ENCODE measurements at places on chromosomes 16 and 17.

GRCh38 chr17:66574123-66574522, 260.8 kb upstream of the CACNG5 start:
- no peak for DNase-seq

DNA sequence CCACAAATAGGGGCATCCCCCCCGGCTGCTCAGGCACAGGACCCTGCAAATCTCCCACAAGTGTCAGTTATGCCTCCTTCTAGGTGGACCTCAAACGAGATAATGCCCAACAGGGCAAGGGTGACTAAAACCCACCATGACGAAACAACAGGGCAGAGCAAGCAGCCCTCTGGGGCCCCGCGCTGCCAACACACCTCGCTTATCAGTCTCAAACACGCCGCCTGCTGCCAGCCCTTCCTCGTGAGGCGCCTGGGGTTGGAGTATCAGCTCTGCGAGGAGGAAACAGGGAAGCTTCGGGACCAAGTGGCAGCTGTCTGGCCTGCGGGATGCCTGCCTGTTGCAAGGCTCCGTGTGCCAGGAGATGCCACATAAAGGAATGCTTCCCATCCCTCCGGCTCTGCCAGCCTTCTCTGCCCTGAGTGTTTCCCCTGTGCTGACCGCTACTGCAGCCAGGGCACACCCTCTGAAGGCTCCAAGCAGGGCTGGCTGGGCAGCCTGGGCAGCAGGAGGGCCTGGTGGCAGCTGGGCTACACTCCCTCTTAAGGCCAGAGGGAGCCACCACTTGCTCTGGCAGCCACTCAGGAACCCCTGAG, 2.5 kb downstream of the SMIM5 start:
- DNase-seq: peak; percentile 77

DNA sequence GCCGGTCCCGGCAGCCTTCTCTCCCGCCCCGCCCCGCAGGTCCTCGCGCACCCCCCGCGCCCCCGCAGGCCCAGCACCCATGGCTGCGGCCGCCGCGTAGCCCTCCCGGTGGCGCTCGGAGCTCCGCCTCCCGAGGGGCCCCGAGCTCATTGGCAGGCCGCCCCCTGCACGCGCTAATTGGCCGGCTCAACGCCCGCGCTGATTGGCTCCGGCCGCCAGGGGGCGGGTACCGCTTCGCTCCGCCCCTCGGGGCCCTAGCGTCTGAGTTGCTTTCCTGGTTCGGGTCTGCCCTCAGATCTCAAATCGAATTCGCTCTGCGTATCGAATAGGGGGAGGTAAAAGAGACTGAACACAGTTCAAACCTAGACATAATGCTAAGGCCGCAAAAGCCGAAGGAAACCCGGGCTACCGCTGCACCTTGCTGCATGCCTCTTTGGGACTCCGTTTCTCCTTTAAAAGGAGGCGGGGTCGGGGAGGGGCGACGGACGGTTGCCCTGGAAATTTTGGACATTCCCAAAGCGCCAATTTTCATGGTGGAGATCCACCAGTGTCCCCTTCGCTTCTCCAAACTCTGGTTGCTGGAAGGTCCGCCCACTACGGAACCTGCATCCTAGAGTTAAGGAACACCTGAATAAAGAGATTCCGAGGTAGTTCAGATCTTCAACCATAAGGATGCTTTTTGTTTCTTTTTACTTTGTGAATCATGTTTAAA, at the start of gene DEXI:
Gene DEXI (minus strand): TSS at position 117 of the 712 bp plus-strand sequence. CDS start 463 bp downstream, outside the sequence.
- peak; percentile 96 for DNase-seq

DNA sequence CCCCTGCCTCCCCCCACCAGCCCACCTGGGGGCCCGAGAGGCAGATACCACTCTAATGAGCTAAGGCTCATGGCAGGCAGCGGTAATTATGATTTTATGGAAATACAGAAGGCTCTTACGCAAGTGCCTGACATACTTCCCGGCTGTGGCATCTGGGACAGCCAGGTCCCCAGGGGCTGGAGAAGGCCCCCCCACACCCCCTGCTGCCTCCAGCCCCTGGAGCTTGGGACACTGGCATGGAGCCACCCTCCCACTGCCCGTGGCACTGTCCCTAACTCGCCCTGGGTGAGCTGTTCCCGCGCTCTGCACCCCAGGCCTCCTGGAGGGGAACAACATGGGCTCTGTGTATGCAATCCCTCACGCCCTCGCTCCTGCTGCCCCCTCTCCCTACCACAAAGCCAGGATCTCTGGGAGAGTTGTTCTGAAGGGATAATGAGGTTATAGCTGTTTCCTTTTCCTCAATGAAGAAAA, 5.4 kb upstream of the STAC2 start:
- no peak for DNase-seq

- peak; percentile 71 for DNase-seq
Measured at GRCh38 chr16:89052191-89052889, 41.3 kb upstream of the ACSF3 start.

DNA sequence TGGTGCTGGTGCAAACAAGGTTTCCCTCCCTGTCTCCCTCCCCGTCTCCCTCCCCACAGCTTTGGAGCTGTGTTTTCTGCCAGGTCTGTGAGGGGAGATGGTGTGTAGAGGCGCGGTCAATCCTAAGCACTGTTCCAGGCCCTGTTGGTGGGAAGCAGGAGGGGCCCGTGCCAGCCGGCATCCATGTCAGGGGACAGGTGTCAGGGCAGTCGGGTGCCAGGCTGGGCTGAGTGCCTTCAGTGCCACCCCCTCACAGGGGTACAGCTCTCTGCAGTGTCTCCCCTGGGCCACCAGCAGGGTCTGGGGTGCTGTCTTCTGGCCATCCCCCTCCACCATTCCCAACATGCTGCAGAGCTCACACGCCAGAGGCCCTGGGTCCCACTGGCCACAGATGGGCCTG, 73.6 kb downstream of the KLHDC4 start:
- DNase-seq: no peak

DNA sequence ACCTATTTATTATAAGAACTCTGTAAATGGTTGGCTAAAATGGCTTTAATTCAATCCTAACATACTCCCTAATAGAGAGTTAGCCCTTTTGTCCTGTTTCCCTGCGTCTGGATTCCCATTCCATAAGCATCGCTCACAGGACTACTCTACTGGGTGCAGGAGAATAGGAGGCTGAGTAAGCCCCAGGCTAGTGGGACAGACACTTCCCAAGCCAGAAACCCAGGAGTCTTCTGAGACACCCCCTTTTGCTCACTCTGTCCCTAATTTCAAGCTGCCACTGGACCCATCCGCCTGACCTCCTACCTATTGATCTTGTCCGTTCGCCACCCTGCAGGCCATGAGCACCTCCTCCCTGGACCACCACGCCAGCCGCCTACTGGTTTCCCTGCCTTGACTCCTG, 16.7 kb upstream of the TOB1 start:
- DNase-seq: no peak

DNA sequence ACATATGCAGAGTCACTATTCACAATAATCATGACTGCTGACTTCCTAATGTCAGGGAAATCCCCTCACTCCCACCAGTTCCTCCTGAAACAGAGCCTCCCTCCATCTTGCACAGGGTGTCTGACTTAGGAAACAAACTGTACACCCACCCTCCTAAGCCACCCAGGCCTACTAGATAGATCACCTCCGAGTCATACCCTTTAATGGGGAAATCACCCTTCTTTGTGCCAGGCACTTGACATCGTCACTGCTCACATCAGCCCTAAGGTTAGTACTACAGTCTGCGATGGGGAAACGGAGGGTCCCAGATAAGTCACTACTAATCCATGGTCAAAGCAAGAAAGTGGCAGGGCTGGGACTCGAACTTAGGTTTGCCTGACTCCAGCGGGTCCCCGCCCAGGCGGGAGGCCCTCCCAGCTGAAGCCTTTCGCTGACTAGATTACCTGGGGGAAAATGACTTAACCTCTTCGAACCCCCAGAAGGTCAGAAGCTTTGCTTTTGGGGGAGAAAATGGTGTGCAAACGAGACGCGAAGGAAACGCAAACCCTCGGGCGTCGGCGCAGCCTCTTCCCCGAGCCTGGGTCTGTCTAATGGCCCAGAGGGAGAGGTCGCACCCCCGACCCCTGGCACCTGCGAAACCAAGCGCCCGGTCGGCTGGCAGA, 3.4 kb upstream of the MLLT6 start:
- peak; percentile 59 for DNase-seq

DNA sequence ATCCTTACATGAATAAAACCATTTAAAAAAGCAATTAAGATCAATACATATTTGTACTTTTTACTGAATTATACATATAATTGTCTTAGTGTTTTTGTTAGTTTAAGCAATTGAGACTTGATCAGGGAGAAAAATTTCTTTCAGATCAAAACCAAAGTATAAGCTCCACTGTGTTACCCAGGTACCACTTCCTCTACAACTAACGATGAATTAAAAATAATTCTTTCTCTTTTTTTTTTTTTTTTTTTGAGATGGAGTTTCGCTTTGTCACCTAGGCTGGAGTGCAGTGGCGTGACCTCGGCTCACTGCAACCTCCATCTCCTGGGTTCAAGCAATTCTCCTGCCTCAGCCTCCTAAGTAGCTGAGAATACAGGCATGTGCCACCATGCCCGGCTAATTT, 6.8 kb downstream of the FBXO47 start:
- DNase-seq: no peak

DNA sequence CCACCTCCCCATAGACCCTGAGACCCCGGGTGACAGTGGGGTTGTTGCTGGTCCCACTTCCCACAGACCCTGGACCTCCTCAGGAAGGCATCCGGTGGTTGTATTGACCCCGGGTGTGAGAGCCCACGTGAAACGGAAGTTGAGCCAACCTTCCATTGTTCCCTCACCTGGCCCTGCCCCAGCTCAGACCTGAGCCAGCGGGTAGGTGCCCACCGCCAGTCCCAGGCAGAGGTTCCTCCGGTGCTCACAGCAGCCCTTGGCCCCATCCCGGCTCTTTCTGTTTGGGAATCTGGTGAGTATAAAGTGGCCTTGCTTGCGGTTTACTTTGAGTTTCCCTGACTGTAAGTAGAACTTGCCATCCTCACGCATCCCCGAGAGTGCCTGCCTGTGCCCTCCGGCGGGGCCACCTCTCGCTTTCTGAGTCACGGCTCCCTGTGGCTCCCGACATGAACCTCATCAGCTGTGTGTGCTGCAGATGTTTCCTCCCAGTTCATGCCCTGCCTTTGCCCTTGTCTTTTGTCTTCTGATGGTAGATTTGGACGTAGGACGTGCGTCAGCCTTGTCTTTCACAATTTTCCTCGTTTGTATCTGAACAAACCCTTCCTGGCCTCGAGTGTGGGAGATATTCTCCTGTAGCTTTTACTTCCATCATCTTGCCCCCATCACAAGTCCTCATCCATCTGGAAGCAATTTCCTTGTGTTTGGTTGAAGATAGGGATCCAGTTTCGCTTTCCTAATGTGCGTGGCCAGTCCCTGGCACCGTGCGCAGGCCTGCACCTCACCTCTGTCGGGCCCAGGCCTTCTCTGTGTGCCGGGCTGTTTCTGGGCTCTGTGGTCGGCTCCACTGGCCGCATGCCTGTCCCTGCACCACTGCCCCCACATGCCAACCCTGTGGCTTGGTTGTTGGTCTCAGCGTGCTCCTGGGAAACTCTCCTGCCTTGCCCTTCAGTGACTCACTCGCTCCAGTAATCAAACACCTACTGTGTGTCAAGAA, 76.0 kb downstream of the METRNL start:
- DNase-seq: no peak

DNA sequence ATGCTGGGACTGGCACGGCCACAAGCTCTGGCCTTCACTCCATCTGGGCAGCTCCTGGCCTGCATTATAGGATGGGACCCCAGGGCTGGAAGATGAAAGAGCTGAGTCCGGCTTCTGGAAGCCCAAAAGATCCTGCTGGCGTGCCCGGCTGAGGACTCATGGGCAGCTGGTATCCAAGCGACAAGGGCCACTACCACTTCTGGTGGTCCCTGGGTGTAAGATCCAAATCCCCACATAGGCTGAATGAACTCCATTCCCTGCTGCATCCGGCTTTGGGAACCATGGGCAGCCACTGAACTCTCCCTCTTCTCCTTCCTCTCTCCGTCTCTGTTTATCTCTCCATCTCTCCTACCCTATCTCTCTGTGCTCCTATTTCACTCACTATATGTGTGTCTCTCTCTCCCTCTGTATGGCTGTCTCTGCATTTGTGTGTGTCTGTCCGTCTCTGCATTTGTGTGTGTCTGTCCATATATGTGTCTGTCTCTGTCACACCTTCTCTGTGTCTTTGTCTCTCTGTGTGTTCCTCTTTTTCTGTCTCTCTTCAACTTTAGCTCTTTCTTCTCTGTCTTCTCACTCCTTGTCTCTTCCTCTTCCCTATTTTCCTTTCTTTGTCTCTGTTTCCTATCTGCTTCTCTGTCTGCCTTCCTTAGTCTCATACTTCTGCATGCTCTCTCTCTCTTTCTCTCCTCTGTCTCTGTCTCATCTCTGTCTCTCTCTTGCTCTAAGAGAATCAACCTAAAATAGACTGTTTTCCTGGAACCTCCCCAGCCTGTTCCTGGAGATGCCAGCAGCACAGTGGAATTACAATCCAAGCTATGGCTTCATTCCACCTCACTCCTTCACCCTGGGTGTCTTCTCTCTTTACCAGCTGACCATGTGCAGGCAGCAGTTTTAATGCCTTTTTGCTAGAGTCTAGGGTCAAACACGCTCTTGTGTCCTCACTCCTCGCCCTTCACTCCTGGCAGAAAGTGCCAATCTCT, 60.4 kb upstream of the IRX6 start:
- DNase-seq: no peak

- DNase-seq: no peak
Measured at GRCh38 chr17:5678171-5678570, 93.9 kb upstream of the NLRP1 start.

DNA sequence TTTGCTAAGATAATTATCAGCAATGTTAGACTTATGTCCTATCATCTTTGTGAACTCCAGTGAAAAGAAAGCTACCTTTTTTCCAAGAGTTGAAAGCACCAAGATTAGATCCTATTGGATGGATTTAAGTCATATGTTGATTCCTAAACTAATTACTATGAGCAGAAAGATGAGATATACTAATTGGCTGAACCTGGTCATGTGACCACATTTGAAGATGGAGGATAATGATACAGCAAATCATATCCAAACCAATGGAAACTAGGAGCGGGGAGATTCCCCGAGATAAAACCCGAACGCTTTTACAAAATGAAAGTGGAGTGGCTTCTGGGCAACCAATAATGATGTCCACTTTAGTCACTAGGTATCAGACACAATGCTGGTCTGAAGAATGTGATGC, 1060.2 kb upstream of the EEF2KMT start:
- no peak for DNase-seq

DNA sequence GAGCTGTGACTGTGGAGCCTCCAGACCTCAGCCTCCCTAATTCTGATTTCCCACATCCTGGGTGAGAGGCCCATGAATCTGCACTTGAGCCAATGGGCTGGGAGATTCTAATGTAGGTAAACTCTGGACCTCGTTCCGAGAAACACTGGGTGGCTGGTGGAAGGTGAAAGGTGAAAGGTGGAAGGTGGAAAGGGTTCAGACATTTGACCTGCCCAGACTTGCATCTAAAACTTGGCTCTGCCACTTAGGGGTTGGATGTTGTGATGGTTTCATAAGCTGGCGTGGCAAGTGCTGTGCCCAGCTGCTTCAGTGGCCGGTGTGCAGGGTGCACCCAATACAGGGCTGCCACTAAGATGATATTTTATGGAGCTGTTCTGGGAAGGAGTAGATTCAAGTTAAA, 24.8 kb downstream of the SYT17 start:
- no peak for DNase-seq

- no peak for DNase-seq
Measured at GRCh38 chr17:49939318-49939717, 29.7 kb upstream of the DLX4 start.

- DNase-seq: peak; percentile 66
Measured at GRCh38 chr16:48384520-48385252, 527 bp downstream of the SIAH1 start.

- DNase-seq: no peak
Measured at GRCh38 chr16:58533751-58534470, 18.6 kb downstream of the SETD6 start.

- peak; percentile 84 for DNase-seq
Measured at GRCh38 chr16:69839798-69840409, 77.8 kb downstream of the WWP2 start.
